ENCODE measurements at places on chromosomes 12 and 14.

DNA sequence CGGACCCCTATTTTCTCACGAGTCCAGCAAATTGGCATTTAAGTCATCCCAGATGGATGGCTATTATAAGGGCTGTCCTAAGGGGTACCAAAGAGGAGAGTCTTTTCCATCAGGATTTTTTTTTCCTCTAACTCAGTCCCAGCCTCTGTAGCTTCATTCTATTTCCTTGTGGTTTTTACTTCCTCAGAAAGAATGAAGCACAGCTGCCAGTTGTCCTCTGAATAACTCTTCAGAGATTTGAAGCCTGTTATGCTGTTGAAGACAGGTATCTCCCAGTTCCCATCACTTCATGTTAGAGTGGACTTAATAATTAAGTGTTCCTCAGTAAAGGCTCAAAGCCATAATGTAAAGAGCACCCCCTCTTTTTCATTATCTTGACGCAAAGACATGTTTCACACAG lies 48.5 kb upstream of the HOXC13 start:
- no peak for DNase-seq

- no peak for DNase-seq
Observed at GRCh38 chr12:92866418-92866817, 62.7 kb downstream of the EEA1 start.

GRCh38 chr12:116687888-116688287 lies 50.0 kb downstream of the SPRING1 start:
- peak; percentile 60 for DNase-seq

- no peak for DNase-seq
Observed at GRCh38 chr12:83461336-83461935, 774.7 kb downstream of the TMTC2 start.

DNA sequence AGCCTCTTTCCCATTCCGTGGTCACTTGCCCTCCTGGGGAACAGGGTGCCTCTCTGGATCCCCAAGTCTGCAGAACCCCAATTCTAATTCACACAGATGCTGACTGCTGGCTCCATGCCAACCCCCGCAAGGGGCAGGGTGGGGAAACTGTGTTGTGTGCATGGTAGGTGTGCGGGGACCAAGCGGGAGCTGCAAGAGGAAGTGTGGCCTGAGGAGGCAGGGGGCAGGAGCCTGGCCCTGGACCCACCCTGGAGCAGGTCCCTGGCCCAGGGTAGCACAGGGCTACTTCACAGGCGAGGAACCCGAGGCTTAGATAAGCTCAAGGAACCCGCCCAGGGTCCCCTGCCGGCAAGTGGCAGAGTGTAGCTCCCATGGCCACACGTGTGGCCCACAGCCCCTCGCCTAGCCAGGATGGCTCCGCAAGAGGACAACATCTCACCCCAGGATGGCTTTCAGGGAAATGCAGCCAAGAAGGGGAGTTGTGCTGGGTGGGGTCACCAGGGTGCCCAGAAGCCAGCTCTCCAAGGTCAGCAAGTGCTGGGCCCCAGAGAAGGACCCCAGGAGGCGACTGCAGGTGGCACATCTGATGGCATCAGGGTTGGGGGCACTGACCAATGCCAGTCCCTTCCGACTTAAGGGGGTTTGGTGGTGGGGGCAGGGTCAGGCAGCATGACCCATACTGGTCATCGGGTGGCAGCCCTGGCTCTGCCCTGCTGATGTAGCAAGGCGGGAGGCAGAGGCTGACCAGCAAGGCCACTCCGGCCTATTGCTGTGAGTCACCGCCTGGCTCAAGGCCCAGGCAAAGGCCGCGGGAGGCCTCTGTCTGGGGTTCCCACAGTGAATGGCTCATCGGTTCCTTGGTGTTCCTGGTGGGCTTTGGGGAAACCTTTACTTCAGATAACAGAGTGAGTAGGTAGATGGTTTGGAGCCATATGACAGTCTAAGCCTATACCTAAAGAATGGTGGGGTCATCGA lies 37.3 kb upstream of the EML1 start:
- no peak for DNase-seq

DNA sequence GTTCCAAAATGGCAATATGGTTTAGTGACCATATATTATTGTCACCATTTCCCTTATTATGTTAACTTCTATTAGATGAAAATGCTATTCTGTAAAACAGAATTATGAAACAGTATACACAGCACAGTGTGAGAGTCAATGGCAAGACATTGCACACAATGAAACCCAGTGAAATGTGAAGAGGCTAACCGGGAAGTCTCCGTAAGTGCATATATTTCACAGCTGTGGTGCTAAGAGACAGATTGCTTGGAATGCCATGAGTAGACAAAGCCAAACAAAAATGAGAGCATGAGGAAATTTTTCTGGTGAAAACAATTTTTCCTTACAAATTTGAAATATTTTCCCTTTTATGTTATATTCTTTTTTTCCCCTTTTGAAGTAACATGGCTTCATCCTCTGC lies 49.4 kb downstream of the DYRK2 start:
- DNase-seq = no peak

DNA sequence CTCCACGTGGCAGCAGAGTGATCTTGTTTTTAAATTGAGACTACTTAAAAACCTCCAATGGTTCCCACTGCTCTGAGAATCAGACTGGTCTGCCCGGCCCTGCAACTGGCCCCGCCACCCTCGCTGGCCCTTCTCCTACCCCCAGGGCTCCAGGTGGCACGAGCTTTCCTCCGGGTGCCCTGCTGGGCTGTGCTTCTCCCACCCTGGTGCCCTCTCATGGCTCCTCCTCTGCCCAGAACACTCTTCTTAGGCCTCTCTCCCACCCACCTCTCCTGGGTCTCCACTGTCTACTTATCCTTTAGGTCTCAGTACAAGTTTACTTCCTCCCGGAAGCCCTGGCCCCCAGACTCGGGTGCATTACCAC lies 26.5 kb downstream of the CCDC92 start:
- DNase-seq = no peak

- no peak for DNase-seq
Observed at GRCh38 chr14:61065656-61066055, 84.6 kb downstream of the SLC38A6 start.

GRCh38 chr12:15446807-15447206 lies 124.5 kb downstream of the PTPRO start:
- DNase-seq = no peak

DNA sequence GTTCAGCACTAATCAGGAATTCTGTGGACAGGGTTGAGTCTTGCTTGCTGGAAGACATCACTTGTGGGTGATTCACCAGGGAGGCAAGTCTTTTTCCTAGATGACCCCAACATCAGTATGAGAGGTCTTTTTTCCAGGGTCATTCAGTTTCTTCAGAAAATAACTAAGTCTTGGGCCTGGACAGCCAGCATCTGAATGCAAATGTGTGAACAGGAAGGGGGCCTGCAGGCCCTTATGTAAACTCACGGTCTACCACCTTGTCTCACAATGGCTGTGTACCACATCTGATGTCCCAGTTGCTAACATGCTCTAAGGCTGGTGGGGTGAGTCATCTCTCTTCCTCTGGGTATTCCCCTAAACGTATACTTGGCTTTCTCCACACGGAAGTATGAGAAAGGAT lies 79.2 kb downstream of the HECTD4 start:
- DNase-seq = no peak

- DNase-seq = no peak
Observed at GRCh38 chr14:31113794-31114193, 87.6 kb upstream of the STRN3 start.

- DNase-seq = no peak
Observed at GRCh38 chr14:90406384-90406798, 9.6 kb downstream of the CALM1 start.

- DNase-seq = peak; percentile 37
Observed at GRCh38 chr12:1796515-1797010, 23.8 kb upstream of the LRTM2 start.

- no peak for DNase-seq
Observed at GRCh38 chr14:101367421-101368261, 193.7 kb upstream of the DIO3 start.

DNA sequence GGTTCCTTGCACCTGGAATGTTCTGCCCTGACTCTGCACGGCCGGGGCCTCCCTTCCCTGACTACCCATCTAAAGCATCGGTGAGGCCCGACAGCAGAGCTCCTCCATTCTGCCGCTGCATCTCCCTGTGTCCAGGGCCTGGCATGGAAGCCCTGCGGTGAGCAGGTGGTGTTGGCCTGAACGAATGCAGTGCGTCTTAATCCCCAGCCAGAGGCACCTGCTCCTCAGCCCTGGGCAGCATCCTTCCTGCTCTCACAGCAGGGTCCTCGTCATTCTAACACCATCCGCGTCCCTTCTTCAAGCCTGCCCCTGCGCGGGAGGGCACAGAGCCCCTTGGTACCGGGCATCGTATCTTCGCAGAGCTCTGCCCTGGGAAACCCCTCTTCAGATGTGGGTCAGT lies 15.4 kb downstream of the BEGAIN start:
- no peak for DNase-seq
